SHP77 (cell line): ENCODE measurements at places on chromosomes 4 and X.

DNA sequence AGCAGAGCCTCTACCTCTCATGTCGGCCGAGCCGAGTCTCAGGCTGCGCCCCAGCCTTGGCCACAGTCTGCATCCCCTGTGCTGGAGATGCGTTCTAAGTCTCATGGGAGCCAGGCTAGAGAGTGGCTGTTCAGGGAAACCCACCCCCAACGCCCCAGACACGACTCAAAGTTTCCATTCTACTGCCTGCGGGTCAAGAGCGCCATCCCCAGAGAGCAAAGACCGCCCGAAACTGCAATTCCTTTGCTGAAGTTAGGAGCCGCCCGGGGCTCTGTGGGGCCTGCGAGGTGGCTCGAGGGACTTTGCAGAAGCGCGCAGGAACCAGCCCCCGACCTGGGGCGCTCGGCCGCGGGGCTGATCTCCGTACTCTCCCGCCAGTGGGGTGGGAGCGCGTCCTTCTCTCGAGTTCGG is 10.0 kb upstream of the ELF4 start:
- no peak for DNase-seq

DNA sequence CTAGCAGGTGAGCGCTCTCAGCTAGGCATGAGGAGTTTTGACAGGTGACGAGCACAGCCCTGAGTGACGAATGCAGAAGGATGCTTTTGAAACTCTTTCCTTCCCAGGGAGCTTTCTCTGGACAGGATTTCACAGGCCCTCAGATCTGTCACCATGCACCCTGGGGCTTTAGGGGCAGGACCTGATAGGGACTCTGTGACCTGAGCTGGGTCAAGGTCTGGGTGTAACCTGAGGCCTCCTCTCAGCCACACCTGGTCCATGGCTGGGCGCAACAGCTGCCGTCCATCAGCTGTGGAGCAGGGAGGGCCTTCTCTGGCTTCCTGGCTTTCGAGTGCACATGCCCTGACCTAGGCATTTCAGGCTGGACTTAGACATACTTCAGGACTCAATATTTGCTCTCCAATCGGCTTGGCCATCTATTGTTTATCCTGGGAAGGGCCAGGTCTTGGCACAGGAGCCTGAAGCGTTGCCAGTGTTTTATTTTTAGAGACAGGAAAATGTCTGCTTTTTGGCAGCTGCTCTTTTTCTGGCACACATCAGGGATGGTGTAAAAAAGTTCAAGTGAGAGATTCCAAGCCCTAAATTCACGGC is 56.4 kb downstream of the C4orf51 start:
- peak; percentile 85 for DNase-seq

- no peak for DNase-seq
These were observed 556.8 kb upstream of the LCORL start for GRCh38 chr4:18578307-18578706.

GRCh38 chrX:41664908-41665307 is 23.9 kb upstream of the GPR34 start:
- DNase-seq: no peak

- DNase-seq: no peak
These were observed 39.1 kb downstream of the TMEM164 start for GRCh38 chrX:110041980-110042379.

DNA sequence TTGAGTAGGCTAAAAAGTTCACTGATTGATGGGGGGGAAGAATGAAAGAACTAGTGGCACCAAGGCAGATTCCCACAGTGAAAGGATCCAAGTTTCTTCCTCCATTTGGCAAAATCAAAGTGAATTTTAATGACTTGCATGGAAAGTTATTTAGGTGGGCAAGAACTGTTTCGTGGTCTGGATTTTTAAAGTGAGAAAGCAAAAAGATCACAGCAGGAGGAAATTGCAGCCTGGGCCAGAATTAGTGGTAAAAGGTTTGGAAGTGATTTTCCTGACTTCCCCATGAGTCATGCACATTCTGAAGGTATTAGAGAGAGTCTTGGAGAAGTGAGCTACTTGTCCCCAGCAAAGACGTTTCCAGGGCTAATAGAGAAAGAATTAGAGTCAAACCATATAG is 207.8 kb downstream of the ANTXR2 start:
- no peak for DNase-seq

DNA sequence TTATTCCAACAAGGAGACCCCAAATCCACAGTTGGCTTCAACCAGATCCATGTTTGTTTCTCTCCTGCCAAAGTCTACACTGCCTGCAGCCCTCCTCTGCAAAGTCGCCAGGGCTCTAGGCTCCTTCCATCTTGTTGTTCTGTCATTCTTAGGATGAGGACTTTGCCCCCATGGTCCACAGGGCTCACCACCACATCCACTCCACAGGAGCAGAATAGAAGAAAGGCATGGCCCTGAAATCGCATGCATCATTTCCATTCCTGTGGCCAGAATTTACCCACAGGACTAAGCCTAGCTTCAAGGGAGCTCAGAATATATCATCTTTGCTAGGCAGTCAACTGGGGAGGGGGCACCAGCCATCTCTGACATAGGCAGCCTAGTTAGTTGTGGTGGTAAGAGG is 254.7 kb downstream of the FBXW7 start:
- DNase-seq: no peak

DNA sequence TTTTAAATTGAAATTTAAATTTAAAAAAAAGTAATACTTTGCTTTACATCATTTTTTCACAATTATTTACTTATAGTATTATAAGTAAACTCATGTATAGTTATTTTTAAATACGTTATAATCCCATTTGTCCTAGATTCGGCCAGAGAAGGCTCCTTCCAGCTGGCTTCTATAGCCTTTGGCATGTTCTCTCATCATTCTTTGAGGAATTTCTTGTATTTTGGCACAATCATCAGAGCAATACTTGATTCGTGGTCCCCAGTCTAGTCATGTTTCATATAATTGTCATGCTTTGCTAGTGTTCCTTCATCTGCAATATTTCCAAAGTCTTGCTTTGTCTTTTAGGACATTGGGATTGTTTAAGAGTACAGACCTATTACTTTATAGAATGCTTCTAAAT is 1037.9 kb upstream of the AGA start:
- DNase-seq: no peak

DNA sequence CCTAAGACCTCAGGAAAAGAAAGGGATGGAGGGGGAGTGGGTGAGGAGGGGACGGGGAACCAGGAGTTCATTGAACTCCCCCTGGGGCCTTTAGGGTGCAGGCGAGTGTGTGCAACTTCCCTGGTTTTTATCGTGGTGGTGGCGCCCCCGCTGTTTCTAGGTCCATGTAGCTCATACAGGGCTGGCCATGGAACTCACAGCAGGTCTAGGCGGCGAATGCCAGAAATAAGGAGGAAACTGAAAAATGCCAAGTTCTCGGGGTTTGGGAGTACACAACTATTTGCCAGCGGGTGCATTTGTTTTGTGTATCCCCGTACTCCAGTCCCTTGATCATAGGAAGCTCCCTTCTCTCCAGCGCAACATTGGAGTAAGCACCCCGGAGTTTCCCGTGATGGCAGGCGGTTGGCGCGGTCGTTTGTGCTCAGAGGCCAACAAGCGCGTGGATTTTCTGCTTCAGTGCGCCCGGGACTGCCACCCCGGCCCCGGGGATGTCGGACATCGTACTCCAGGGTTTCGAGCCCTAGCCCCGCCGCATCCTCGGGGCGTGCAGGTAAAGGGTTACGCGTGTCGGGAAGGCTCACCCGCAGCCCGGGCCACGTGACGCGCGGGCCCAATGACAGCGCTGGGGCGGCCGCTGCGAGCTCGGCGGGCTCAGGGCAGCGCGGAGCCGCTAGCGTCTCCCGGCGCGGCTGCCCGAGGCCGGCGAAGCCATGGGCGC is 208.9 kb downstream of the NWD2 start:
- DNase-seq: no peak

DNA sequence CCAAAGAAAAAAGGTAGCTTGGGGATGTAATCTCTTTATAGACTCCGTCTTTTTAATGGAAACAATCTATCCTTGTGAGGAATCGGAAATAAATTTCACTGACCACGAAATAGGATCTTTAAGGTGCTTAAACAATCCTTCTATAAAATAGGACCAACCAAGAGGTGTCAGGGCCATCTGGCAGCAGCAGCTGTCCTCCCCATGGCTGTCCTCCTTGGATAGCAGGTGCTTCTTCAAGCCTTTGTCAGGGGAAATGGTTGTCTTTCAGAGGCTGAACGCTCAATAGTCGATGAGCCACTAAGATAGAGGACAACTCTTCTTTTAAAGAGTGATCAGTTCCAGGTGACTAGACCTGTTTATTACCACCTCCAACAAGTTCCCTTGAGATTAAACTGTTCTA is 231.0 kb downstream of the ADGRL3 start:
- peak; percentile 23 for DNase-seq

- DNase-seq: no peak
These were observed 20.9 kb downstream of the HMGB3 start for GRCh38 chrX:151004085-151004484.

- DNase-seq: no peak
These were observed 219.1 kb upstream of the AMOT start for GRCh38 chrX:113059714-113060113.

DNA sequence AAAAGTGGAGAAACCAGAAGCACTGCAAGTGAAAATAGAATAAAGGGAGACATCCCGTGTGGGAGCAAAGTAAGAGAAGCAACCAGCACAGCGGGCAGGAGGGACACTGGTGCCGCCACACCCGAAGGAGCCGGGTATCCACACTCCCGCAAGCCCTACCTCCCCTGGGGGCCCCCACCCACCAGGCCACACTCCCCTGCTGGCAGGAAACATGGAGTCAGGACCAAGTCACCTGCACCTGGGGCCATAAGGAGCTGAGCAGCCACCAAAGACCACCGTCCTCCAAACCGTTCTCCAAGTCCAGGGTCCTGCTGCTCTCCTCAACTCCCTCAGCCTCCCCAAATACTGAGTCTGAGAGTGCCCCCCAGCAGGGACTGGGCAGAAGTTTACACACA is 30.5 kb downstream of the FGFRL1 start:
- DNase-seq: no peak

DNA sequence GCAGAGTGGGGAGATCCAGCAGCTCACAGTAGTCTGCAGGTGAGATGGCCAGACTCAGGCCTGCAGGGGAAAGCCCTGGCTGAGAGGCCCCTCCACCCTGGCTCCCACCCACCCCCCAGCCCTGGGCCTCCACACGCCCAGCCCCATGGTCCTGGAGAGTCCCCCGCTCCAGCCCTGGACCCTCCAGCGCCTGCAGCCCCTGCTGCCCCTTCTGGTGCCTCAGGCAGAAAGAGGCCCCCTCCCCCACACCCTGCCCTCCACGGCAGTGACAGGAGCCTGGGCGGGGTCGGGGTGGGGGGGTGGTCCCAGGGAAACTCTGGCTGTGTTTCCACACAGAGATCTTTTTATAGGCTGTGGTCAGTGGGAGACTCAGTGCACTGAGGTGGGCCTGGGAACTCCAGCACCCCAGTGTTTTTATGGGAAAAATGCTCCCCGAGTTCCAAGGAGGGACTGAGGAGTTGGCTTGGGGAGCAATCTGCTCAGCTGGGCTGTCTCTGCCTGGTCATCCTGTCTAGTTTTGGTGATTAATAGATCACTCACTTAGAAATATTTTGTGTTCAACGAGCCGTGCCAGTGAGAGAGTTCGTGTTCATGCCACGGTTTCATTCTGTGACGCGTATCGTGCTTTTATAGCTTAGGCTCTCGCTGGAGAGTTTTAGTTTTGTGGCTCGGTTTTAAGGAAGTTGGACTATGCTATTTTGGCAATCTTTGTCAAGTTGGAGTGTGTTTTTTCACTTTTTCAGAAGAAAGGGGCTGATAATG is 53.1 kb upstream of the HGFAC start:
- DNase-seq: no peak

DNA sequence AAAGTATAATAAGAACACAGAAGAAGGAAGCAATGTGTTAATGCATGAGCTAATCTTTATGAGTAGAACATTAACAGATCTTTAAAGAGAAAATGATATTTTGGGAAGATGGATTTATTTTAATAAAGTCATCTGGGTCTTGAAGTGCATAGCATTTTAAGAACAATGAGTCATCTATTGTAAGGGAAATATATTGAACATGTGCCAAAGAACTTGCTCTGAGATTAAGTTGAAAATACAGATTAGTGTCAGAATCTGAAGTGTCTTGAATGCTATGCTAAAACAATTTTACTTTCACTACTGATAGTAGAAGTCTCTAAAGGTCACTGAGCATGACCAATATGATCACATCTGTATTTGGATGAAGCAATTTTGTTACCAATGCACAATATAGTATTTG is 776.7 kb upstream of the GRID2 start:
- no peak for DNase-seq

DNA sequence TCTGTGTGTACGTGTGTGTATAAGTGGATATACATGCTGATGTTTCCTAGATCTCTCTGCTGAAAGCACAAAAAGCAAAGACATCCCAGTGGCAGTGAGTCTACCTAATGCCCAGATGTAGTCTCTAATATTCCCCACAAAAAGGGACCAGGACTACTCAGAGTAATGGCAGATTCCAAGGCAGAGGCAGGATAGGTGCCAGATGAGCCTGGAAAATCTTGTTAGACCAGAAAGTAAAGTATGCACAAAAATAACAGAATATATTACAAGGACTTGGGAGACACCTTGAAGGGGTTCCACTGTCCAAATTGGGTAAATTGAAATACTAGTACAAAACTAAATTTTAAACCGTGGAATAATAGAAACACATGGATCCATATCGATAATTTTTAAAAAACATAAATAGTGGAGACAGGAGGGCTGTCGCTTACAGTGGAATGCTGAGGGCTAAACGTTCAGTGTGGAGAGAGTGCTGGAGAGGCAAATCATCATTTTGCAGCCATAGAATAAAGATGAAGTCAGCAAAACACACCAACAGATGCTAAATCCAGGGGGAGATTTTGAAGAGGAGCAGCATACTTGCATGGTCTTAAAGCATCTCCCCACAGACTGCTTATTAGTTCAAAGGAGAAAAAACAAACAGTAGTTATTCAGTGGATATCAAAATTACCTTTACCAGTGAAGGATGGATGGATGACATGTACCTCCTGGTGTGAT is 123.4 kb upstream of the TSPAN5 start:
- DNase-seq: no peak

DNA sequence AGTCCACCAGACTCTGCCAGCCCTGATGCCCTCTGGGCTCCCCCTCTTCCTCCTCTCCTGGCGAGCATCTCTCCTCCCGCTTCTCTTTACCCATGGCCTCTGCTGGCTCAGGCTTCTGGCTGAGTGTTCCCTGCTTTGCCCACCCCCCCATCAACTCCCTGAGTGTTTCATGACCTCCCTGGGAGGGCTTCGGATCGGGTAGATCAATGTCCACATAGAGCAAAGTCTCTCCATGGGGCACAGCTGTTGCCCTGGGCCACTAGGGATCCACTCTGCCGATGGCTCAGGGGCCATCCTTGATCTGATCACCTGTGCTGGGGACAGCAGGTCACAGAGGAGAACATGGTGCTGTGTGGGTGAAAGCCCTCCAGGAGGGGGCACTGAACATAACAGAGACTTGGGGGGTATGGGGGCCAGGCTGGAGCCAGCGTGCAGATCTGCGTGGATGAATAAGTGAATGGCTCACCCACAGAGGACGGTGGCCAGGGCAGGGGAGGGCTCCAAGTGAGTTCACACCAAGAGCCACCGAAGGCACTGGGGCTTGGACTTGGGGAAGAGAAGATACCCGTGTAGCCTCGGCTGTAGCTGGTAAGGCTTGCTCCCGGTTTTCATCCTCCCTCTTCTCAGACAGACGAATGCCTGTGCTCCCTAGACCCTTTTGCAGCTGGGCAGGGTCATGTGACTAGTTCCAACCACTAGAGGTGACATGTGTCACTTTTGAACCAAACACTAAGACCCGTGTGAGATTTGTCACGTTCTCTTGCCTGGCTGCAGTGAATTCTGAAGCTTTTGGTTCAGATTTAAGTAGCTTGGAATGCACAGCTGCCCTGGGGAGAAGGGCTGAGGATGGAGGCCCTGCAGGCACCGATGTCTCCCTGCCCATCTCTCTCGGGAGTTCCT is 23.2 kb upstream of the AFAP1 start:
- no peak for DNase-seq
